Activated naive CD4-positive, alpha-beta T cell treated with anti-CD3 and anti-CD28 coated beads, Interleukin-2, amount 10 ng/mL, durations not matched to agents 5 hours and 36 hours (primary cell): ENCODE measurements at places on chromosomes 5 and 9. TPM values are rescaled to one million over a fixed set of nuclear protein-coding genes. Genes with fewer than 3 reads are reported as not detected.

SPARC gene
- not detected for total RNA-seq

ANKRD34B gene
- total RNA-seq: not detected

FOXE1 gene
- not detected for total RNA-seq

LMX1B gene
- total RNA-seq: not detected

SLIT3 gene
- total RNA-seq: not detected

CCL21 gene
- total RNA-seq: not detected

AFAP1L1 gene
- 0.05 TPM for total RNA-seq

TRIM36 gene
- not detected for total RNA-seq

ADGRV1 gene
- total RNA-seq: not detected

BTNL3 gene
- not detected for total RNA-seq

IL13 gene
- total RNA-seq: 2.7 TPM

WDR38 gene
- total RNA-seq: not detected

HAND1 gene
- total RNA-seq: not detected

GABRG2 gene
- not detected for total RNA-seq

RGMB gene
- total RNA-seq: 2.7 TPM

TAF7 gene
- total RNA-seq: 73.2 TPM

KLHL3 gene
- 26.0 TPM for total RNA-seq

PCDHB3 gene
- not detected for total RNA-seq

SVEP1 gene
- not detected for total RNA-seq

ADAMTSL2 gene
- not detected for total RNA-seq

DIRAS2 gene
- total RNA-seq: not detected

TMEM174 gene
- not detected for total RNA-seq

DYNC2I2 gene
- total RNA-seq: 46.0 TPM
